Mucosa of gallbladder (tissue), 1 donor: ENCODE measurements at places on chromosomes 16 and 17. TPM values are rescaled to one million over a fixed set of nuclear protein-coding genes. Genes with fewer than 3 reads are reported as not detected.

Gene MT3
- 1.4 TPM for total RNA-seq

Gene TMEM238L
- total RNA-seq = 7.5 TPM

Gene EMC8
- 21.4 TPM for total RNA-seq

Gene TBC1D28
- total RNA-seq = not detected

Gene HOXB8
- total RNA-seq = not detected

Gene TLCD1
- 6.3 TPM for total RNA-seq

Gene SEPTIN1
- 11.5 TPM for total RNA-seq

Gene CDH1
- 425 TPM for total RNA-seq

Gene PTX4
- 0.14 TPM for total RNA-seq

Gene ZP2
- 0.09 TPM for total RNA-seq

Gene MGAT5B
- total RNA-seq = 0.69 TPM

Gene TSC2
- 185 TPM for total RNA-seq

Gene ZNF423
- 11.0 TPM for total RNA-seq

Gene DNAH9
- 1.5 TPM for total RNA-seq
